Chondrocyte (in vitro differentiated cells): ENCODE measurements at places on chromosomes 2 and 18. TPM values are rescaled to one million over a fixed set of nuclear protein-coding genes. Genes with fewer than 3 reads are reported as not detected.

- H3K36me3 ChIP-seq = no peaks in the 10 kb centered on the region
- H3K27ac ChIP-seq = no peak overlapping the region
- DNase-seq = no peak
- peaks cover 9% of the 10 kb centered on the region for H3K27me3 ChIP-seq
- H3K4me3 ChIP-seq = no peak overlapping the region
Observed at GRCh38 chr2:208148803-208149202, 2.8 kb upstream of the CRYGB start.

- peaks cover 2% of the 10 kb centered on the region for H3K36me3 ChIP-seq
- H3K27ac ChIP-seq = no peak overlapping the region
- DNase-seq = no peak
- no peak overlapping the region for H3K4me3 ChIP-seq
Observed at GRCh38 chr2:54550547-54550946, 94.4 kb downstream of the SPTBN1 start.

GRCh38 chr2:211722928-211723327 lies 815.7 kb downstream of the ERBB4 start:
- H3K36me3 ChIP-seq = no peaks in the 10 kb centered on the region
- no peak overlapping the region for H3K4me3 ChIP-seq
- H3K4me1 ChIP-seq = no peaks in the 10 kb centered on the region
- no peak overlapping the region for H3K27ac ChIP-seq
- H3K27me3 ChIP-seq = no peaks in the 10 kb centered on the region
- no peak for DNase-seq

- no peak for DNase-seq
- H3K4me3 ChIP-seq = no peak overlapping the region
- peaks cover 26% of the 10 kb centered on the region for H3K36me3 ChIP-seq
- H3K27ac ChIP-seq = no peak overlapping the region
- peaks cover 34% of the 10 kb centered on the region for H3K4me1 ChIP-seq
- H3K27me3 ChIP-seq = no peaks in the 10 kb centered on the region
Observed at GRCh38 chr2:182921234-182921633, 54.8 kb upstream of the FRZB start.

GRCh38 chr2:66915237-66915636 lies 480.3 kb downstream of the MEIS1 start:
- no peak overlapping the region for H3K4me3 ChIP-seq
- no peak for DNase-seq
- H3K36me3 ChIP-seq = peaks cover 3% of the 10 kb centered on the region
- H3K27me3 ChIP-seq = peaks cover 15% of the 10 kb centered on the region
- H3K4me1 ChIP-seq = peaks cover 5% of the 10 kb centered on the region
- peak overlapping the region; percentile 3 for H3K27ac ChIP-seq

DNA sequence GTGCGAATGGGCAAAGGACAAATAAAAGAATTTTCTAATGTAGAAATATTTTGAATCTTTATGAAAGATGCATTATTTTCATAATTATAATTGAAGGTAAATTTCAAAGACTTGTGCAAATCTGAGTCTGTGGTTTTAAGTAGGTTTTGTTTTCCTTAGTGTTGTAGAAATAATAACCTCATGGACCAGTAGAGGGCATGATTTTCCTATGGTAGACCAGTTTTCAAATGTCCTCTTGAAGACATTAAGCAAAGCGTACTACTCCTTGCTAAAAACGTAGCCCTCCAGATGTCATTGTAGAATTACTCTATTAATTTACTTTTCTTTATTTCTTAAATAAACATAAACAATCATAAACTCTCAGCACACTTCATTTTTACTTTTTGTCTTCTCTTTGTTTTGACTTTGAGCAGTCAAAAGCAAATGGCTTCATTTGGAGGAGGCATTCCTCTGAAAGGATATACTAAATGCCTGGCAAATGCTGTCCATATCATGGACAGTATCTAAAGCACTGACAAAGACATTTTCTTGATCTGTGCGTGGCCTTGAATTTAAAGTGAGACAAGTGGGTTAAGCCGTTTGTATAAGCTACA lies 85.8 kb upstream of the FAM237A start:
- H3K4me1 ChIP-seq = peaks cover 16% of the 10 kb centered on the region
- no peak overlapping the region for H3K4me3 ChIP-seq
- no peak overlapping the region for H3K27ac ChIP-seq
- DNase-seq = no peak
- H3K36me3 ChIP-seq = no peaks in the 10 kb centered on the region

DNA sequence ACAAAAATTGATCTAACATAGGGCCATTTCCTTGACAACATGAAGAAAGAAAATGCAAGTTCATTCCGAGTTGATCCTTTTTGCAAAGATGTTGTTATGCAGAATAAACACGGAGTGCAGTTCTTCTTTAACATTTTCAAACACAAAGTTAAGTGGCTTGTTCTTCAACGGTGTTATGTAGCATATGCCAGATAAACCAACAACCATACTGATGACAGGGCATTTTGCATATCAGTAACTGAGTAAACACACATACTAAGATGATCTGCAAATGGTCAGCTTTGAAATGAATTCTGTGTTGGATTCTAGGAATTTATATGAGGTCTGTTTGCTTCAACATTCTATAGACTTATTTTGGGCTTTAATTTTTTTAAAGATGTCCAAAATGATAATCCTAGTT lies 266.4 kb downstream of the GPD2 start:
- no peak overlapping the region for H3K4me3 ChIP-seq
- DNase-seq = no peak
- H3K4me1 ChIP-seq = no peaks in the 10 kb centered on the region
- H3K36me3 ChIP-seq = no peaks in the 10 kb centered on the region

GRCh38 chr18:47691611-47692010 lies 238.8 kb downstream of the SMAD2 start:
- H3K36me3 ChIP-seq = no peaks in the 10 kb centered on the region
- H3K4me3 ChIP-seq = no peak overlapping the region
- DNase-seq = no peak
- no peak overlapping the region for H3K27ac ChIP-seq
- H3K27me3 ChIP-seq = peaks cover 28% of the 10 kb centered on the region
- H3K4me1 ChIP-seq = no peaks in the 10 kb centered on the region

GRCh38 chr2:177733-178132 lies 86.1 kb downstream of the SH3YL1 start:
- H3K4me1 ChIP-seq = peaks cover 46% of the 10 kb centered on the region
- no peaks in the 10 kb centered on the region for H3K27me3 ChIP-seq
- H3K36me3 ChIP-seq = no peaks in the 10 kb centered on the region
- DNase-seq = no peak
- H3K4me3 ChIP-seq = no peak overlapping the region

GRCh38 chr2:217852555-217853211 lies 150.1 kb downstream of the TNS1 start:
- DNase-seq = peak; percentile 37
- no peak overlapping the region for H3K4me3 ChIP-seq
- H3K27me3 ChIP-seq = no peaks in the 10 kb centered on the region

DNA sequence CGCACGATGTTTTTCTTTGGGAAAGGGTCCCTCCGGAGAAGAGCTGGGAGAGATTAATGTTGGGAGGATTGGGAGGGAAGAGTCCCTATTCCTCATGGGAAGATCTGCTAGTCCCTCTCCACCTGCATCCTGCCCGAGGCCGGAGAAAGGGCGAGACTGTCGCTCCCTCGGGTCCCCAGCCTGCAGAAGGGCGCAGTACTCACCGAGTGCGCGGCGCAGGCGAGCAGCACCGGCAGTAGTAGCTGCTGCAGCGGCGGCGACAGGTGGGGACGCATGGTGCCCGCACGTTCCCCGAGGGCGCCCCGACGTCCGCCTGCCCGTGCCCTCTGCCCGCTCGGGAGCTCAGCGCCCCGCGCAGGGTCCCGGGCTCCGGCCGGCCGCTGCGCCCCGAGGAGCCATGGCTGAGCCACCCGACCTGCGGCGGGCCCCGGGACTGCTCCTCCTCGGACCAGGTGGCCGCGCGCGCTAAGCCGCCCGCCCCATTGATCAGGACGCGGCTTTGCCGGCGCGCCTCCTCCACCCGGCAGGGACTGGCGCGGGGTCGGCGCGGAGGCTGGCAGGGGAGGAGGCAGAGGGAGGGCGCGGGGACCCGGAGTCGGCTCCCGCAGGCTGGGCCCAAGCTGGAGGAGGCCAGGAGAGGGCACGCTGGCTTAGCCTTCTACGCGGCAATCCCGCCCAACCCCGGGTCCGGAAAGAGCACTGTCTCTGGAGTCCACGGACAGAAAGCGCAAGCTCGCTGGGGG lies at the start of gene SCTR:
Gene SCTR (minus strand): TSS at position 532 of the 743 bp plus-strand sequence. CDS start 257 bp downstream, at position 275.
- peaks cover 10% of the 10 kb centered on the region for H3K4me1 ChIP-seq
- peak within 1 kb of the TSS; percentile 38 for H3K4me3 ChIP-seq
- H3K36me3 ChIP-seq = no peaks in the 10 kb centered on the region
- H3K27me3 ChIP-seq = peaks cover 65% of the 10 kb centered on the region
- no peak within 1 kb of the TSS for H3K27ac ChIP-seq

DNA sequence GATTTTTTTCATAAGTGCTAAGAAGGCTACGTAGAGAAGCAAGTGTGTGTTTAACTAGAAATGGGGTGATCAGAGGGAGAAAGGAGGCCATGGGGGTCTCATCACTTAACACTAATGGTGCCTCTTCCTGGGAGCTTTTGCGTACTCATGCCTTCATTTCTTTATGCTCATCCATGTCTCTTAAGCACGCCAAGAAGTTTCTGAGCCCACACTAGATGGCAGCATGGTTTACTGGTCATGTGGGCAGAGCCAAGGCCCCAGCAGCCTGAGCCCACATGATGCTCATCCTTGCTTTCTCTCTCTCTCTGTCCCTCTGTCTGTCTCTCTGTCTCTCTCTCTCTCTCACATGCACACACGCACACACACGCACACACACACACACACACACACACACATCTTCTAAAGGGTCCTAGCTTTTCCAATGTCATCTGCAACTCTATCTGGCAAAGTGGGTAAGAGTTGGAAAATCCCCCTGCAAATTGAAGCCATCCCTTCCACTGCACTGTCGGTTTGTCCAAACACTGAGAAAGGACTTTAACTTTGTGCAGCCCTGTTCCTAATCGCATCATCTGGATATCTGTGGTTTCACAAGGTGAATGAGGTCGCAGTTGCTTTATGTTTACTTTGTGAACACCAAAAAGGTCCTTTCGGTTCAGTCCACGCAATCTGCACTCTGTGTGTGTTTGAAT lies 137.1 kb upstream of the CCDC68 start:
- DNase-seq = no peak
- H3K27me3 ChIP-seq = no peaks in the 10 kb centered on the region
- H3K4me1 ChIP-seq = peaks cover 30% of the 10 kb centered on the region
- no peak overlapping the region for H3K4me3 ChIP-seq
- H3K36me3 ChIP-seq = no peaks in the 10 kb centered on the region
- no peak overlapping the region for H3K27ac ChIP-seq

- peaks cover 8% of the 10 kb centered on the region for H3K27me3 ChIP-seq
- no peaks in the 10 kb centered on the region for H3K36me3 ChIP-seq
- H3K4me1 ChIP-seq = no peaks in the 10 kb centered on the region
- H3K4me3 ChIP-seq = no peak overlapping the region
- no peak for DNase-seq
Observed at GRCh38 chr18:75172299-75173124, 36.4 kb downstream of the PTGR3 start.

GCKR gene
- 0.21 TPM in 1 of 3 replicates, not detected in the others for total RNA-seq

ASPRV1 gene
- total RNA-seq = 0.21 to 1.2 TPM (median 0.35 TPM) in 3 replicates

CAPN13 gene
- not detected in 3 replicates for total RNA-seq

ZNF385B gene
- total RNA-seq = 0.25 to 0.56 TPM (median 0.41 TPM) in 3 replicates
